Activated naive CD4-positive, alpha-beta T cell (primary cell): ENCODE measurements at places on chromosomes 5 and 9.

DNA sequence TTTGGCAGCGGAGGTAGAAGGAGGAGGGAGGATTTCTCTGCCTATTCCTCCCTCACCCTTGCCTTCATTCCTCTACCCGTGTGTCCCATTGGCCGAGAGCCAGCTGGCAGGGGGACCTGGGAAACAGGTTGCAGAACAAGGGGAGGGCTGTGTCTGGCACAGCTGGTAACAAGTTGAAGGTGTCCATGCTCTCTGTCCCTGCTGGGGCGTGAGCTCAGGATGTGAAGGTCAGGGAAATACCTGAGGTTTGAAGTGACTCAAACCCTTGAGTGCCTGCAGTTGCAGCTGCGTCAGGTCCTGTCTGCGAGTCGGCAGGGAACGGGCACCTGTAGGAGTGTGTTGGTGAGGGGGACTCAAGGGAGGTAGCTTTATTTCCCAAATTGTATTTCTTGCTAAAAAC, 16.2 kb downstream of the MIGA2 start:
- no peak for DNase-seq

GRCh38 chr9:109904666-109905065, 124.7 kb downstream of the PALM2AKAP2 start:
- no peak for DNase-seq

DNA sequence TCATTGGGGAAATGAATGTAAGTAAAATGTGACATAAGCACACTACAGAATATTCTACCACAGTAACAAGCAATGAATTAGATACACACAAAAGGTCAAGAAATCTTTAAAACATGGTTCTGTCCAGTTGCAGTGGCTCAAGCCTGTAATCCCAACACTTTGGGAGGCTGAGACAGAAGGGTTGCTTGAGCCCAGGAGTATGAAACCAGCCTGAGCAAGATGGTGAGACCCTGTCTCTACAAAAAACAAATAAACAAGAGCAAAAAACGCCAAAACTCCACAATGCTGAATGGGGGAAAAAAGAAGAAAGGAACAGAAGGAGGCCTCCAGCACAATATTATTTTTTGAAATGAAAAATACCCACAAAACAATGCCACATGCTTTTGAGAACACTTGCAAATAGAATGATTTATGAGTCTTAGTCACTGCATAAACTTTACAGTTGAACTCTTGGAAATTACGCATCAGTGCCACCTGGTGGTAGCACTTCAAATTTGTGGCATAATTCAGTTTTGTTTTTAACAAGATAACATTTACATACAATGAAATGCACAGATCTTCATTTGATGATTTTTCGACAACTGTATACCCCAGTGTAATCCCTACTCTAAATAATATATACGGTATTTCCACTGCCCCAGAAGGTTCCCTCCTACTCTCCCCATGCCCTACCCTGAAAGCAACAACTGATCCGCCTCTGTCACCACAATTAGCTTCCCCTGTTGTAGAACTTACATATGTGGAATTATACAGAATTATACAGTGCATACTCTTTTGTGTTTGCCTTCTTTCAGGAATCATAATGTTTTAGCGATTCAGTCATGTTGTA, 14.4 kb upstream of the SPINK4 start:
- DNase-seq = no peak

GRCh38 chr9:127309715-127310114, 45.1 kb downstream of the GARNL3 start:
- DNase-seq = no peak

GRCh38 chr5:91381239-91381773, 1.8 kb downstream of the ARRDC3 start:
- DNase-seq = no peak

GRCh38 chr9:130741831-130742449, 48.4 kb downstream of the EXOSC2 start:
- DNase-seq = no peak

GRCh38 chr5:146466521-146467349, 19.6 kb downstream of the TCERG1 start:
- no peak for DNase-seq

DNA sequence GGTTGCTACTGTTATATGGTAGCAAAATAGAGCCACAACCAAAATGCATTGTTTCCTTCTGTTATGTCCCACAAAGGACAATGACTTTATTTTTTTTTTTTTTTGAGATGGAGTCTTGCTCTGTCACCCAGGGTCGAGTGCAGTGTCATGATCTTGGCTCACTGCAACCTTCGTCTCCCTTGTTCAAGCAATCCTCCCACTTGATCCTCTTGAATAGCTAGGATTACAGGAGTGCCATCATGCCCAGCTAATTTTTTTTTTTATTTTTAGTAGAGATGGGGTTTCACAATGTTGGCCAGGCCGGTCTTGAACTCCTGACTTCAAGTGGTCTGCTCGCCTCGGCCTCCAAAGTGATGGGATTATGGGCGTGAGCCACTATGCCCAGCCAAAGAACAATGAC, 527.7 kb upstream of the SGCD start:
- DNase-seq = no peak

- DNase-seq = no peak
These were observed 212.4 kb downstream of the GNA14 start for GRCh38 chr9:77435688-77436087.

DNA sequence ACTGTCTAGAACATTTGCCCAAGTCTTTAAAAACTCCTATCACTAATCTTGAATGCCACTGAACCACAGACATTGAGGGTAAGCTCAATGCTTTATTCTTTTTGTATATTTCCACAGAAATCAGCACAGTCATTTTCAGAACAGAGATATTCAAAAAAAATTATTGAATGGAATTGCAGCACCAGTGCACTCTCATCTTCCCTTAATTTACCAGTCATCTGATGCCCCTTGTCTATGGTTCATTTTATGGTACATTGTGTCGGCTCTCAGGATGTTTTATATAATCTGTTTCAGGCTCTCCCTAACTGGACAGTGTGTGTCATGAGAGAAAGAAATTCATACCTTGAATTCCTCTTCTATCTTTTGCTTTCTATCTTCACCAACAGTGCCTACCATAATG, 158.4 kb upstream of the NR4A3 start:
- no peak for DNase-seq

GRCh38 chr5:180799194-180799593, 3.4 kb downstream of the MGAT1 start:
- no peak for DNase-seq

DNA sequence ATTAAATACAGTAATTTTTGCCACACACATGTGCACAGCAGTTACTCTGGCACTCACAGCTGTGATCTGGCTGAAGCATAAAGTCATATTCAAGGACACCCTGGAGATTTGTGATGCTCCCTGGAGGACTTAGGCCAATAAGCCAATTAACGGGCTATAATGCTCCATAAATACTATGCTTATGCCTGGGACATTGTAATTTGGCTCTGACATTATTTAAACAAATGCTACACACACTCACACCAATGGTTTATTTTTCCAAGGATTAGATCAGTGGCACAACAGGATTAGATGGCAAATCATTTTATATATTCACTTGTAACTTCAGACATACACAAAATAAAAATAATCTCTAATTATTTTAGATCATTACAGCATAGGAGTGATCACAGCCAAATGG, 111.2 kb downstream of the LMNB1 start:
- no peak for DNase-seq

- no peak for DNase-seq
These were observed 5.5 kb upstream of the AOPEP start for GRCh38 chr9:94720846-94721549.

DNA sequence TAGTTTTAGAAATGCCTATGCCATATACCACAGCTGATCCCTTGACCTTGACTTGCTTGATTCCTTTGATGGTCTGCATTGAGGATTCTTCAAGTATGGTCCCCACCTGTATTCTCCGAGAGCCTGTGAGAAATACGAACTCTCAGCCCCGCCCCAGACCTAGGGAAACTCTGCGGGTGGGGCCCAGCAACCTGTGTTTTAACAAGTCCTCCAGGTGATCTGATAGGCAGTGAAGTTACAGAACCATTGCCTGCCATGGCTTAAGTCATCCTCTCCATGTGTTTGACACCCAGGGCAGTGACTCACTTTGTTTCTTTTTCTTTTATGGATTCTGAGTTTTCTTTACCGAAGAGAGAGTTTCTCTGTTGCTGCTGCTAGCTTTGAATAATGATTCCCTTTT, 18.5 kb downstream of the FRMPD1 start:
- DNase-seq = no peak

- DNase-seq = no peak
These were observed 33.1 kb downstream of the ATP6V0E1 start for GRCh38 chr5:173016598-173017046.

DNA sequence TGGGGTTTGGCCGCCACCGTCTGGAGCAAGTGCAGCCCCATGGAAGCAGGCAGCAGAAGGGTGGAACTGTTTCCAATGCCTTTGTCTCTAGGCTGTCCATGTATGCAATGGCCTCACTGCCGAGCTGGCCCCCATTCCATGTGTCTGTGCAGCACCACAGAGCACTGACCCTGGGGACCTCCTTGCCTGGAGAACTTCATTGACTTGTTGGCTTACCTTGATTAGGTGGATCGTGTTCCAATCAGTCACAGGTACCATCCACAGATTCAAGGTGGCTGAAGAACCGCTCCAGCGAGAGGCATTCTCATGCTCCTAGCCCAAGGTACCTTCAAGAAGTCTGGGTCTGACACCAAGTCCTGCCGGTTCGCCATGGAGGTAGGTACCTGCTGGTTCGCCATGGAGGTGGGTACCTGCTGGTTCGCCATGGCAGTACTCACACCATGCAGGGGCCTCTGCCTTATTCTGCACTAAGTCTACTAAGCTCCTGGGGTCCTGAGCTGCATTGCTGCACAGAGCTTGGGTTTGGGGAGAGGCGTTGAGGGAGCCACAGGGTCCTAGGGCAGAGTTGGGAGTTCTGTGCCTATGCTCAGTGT, 358.3 kb upstream of the IRX1 start:
- DNase-seq = no peak
